Germinal center (tissue), 1 donor: ENCODE measurements at places on chromosomes 2 and 18.

DNA sequence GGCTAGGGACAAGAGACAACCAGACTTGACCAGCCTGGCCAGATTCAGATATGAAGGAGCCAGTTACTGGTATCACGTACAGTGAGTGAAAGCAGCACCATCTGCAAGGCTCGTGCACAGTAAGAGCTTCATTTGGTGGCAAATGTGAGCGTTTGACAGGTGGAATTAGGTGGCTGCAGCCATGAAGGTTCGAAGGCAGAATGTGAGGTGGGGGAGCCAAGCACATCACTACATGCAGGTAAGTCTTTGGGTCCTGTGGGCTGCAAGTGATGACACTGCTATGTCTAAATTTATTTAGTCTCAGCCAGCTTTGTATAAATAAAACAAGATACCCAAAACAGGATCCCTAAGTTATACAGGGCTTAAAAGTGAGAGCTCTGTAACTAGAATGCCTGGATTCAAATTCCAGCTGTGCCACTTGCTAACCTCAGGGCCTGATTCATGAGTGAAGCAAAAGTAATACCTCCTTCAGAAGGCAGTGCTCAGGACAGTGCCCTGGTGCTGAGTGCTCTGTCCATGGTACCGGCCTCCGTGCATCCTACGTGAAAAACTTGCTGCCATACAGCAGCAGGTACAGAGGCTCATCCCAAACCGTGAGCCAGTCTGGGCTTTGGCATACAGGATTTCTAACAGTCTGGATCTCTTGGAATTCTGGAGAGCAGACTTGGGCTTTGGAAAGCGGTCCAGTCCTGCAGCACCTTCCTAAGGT is 18.6 kb downstream of the DDX18 start:
- DNase-seq, result no peak

- no peak for DNase-seq
Observed at GRCh38 chr2:42207826-42208225, 38.7 kb downstream of the EML4 start.

- DNase-seq, result no peak
Observed at GRCh38 chr18:58552896-58553295, 76.0 kb downstream of the ALPK2 start.

GRCh38 chr18:10893196-10893595 is 256.2 kb downstream of the PIEZO2 start:
- no peak for DNase-seq

GRCh38 chr2:67923696-67924095 is 139.1 kb downstream of the C1D start:
- DNase-seq, result no peak

DNA sequence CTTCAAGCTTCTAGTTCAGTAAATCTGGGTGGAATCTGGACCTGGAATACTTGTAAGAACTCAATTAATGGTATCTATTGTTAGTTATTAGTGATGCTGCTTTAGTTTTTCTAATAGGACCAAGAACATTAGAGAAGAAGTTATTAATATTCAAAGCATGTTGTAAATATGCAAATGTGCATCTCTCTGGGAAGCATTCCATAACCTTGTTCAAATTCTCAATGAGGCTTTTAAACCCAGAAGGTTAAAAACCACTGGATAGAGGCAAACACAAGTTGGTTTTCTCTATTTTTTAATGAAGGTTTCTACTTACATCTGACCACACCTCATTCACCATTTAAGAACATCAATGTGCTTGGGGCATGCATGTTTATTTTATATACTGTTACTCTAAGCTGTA is 16.1 kb upstream of the ACVR1C start:
- no peak for DNase-seq

- DNase-seq, result no peak
Observed at GRCh38 chr2:196322973-196323810, 151.8 kb upstream of the STK17B start.

- DNase-seq, result peak; percentile 13
Observed at GRCh38 chr2:72325592-72326422, 178.1 kb upstream of the CYP26B1 start.

DNA sequence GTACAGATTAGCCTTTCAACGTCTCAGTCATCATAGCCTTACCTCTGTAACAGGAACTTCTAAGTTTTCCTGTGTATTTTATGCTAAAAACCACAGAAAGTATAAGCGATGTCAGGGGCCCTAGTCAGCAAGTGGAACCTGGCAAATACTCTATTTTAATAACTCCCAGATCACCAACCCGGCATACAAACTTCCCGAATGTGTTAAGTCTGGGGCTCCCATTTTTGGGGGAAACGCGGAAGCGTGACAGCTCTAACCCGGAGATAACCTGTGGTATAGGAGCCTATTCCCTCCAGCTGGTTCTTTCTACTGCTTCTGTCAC is 574 bp downstream of the NIFK start:
- no peak for DNase-seq

GRCh38 chr2:69501301-69501700 is 64.1 kb upstream of the NFU1 start:
- no peak for DNase-seq

DNA sequence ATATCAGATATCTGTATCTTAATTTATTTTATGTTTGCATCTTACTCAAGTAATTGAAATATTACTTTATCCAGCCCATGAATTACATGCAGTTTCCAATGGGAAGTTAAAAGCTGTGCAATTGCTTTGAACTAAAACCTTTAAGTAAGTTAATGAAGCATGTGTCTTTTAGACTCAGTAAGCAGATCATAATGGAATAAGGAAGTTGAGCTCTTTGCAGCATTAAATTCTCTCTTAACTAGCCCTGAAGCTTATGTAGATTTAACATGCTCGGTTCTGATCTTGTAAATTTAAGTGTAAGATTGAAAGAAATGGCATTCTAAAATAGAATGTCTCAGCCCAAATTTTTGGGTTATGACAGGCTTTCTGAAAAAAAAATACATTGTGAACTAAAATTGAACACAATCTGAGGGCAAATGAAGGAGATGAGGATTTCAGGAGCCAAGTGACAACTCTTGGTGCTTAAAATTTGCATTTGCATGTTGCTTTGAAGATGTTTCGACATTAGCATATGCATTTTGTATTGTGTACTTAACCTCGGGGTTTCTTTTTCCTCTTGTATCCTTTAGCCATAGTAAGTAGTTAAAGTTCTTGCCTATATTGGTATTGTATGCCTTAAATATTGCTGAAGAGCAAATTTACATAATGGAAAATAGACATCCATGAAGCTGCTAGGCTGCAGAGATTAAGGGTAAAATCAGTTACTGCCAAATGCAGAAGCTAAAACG is 297.8 kb upstream of the KCNJ3 start:
- DNase-seq, result no peak

DNA sequence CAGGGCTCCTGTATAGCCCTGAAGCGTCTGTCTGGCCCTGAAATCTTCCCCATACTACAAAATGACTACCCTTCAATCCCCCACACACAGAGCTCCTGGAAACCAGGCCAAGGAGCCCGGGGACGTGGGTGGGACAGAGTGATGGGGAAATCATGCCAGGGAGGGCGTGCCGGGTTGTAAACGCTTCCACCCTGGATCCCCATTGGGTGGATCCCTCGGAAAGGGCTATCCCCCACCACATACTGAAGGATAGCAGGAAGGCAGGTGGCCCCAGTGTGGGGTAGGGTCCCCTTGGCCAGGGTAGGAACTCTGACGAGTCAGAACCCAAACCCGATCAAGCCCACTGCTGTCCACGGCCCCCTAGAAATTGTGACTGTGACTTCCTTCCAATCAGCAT is 91.7 kb downstream of the INHBB start:
- no peak for DNase-seq

GRCh38 chr2:26764906-26765305 is 822 bp downstream of the SLC35F6 start:
- no peak for DNase-seq

DNA sequence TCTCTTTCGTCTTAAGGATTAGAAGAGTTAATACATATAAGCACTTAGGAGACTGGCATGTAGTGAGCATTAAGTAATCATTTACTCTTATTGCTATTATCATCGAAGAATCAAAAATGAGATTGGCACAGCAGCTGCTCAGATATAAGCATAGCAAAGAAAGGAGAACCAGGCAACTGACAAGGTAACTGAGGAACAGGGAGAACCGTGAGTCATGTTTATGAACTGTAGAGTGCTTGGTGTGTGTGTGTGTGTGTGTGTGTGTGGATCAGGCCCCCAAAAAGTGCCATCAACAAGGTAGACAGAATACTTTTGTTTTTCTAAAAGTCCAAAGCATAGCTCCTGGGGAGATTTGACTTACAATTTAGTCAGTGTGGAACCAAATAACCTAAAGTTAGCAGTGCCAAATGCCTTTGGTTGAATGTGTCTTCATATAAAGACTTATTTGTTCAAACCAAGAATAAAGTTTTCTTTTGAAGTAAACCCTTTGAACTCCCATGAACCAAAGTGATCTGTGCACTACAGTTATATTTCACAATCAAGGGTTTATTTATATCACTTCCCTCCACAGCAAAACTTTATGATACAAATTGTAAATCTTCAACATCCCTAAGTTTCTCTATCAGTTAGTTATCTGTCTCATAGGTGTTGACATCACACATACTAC is 660.6 kb downstream of the NYAP2 start:
- DNase-seq, result no peak

- peak; percentile 68 for DNase-seq
Observed at GRCh38 chr18:596288-596881, 403 bp upstream of the CLUL1 start.

GRCh38 chr2:45168711-45169338 is 159.6 kb upstream of the SIX2 start:
- peak; percentile 30 for DNase-seq

- no peak for DNase-seq
Observed at GRCh38 chr18:25177631-25178030, 174.3 kb downstream of the ZNF521 start.

GRCh38 chr2:237281836-237282306 is 132.1 kb downstream of the COL6A3 start:
- no peak for DNase-seq

- no peak for DNase-seq
Observed at GRCh38 chr2:59905731-59906130, 647.7 kb downstream of the BCL11A start.

- no peak for DNase-seq
Observed at GRCh38 chr18:3104190-3105054, 91.5 kb upstream of the LPIN2 start.

- DNase-seq, result peak; percentile 41
Observed at GRCh38 chr2:40451918-40452605, at the start of gene SLC8A1. Gene SLC8A1, minus strand, starts transcription at chr2:40452090.

DNA sequence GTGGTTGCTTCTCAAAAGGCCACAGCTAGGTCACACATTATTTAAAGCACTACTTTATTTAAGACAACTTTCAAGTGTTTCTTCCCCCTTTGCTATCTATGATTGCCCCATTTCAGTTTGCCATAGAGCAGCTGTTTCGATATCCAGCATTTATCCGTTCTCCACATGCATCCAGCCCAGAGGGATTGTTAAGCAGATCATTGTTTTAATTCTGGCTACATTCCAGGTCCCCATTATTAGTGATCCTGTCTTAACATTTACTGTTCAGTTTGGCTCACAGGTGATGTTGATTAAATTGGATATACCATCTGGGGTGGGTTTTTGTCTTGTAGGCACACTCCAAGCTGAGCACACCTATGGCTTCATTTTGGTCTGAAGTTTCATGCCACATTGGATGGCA is 638.7 kb downstream of the ZEB2 start:
- no peak for DNase-seq

DNA sequence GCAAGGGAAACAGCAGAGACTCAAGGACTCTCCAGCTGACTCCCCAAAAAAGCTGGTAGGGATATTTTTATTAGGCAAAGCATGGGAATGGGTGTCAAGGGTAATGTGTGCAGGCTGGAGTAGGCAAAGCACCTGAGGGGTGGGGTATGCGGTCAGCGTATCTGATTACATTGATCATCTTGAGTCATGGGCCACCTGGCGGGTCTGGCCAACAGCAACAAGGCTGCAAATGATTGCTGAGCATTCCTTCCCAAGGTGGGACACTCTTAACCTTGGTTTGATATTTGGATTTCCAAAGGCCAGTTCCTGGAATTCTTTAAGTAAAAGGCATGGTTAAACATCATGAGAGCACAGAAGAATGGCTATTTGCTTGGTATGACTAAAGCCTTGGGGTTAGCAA is 32.6 kb upstream of the CCBE1 start:
- DNase-seq, result no peak

DNA sequence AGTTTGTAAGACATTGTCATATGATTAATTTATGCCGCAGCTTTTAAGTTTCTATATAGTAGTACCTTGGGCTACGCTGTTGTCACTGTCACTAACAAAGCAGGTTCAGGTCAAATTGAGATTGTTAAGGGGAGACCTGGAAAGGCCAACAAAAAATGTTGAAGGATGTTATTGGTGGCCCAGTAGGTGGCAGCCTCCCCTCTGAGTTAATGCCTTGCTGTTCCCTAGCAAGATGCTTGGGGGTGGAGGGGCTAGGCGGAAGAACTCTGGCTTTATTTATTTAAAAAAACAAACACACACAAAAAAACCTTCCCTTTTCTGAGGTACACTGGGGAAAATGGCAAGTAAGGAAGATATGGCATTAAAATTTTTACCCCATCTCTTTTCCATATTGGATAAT is 128.3 kb upstream of the ATP5MC3 start:
- DNase-seq, result peak; percentile 11

DNA sequence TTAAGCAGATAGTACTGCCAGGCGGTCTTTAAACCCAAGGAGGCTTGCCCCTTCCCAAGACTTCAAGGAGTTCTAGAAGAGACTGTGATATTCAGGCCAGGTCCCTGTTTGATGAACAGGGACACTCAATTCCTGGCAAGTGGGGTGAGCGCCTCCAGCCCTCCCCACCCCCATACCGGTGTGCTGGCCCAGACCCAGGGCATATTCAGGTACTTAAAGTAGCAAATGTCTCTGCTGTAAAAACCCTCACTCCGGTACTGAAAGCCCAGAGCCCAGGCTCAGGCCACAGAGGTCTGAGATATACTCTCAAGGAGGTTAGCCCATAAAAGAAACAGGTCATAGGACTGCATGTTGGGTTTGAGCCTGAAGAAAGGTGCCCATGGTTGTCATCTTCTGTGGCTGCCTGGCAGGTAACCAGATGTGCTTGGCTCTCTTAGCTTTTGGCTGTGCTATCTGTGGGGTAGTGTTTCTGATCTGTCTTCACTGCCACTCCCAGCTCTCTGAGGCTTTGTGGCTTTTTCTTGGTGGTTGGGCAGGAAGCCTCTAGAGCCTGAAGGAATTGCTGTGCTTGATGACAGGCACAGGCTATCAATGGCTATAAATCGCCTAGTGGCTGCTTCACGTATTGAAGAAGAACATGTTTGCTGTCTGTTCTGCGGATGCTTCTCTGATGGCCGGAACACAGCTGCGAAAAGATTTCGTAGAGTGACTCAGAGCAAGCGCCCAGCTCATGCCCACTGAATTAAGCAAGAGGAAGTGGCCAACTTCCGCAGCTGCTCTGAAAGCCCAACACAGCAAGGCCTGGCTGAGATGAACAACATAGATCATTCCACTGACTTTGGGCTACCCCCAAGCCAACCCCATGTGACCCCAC is 63.3 kb upstream of the ALPP start:
- DNase-seq, result peak; percentile 61

DNA sequence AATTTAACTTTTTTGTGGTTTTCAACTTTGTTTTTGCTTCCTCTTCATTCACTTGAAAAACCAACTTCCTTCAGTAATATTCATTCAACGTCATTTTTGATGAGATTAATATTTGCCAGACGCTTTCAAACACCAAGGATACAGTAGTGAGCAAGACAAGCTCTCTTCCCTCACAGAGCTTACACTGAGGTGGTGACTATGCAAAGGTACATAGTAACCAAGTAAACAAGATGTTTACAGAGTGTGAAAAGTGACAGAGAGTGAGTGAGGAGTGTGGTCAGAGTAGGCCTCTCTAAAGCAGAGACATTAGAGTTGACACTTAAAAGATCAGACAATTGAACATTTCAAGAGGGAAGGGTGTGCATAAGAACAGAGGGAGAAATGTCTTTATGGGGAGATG is 155.5 kb downstream of the TMEM247 start:
- DNase-seq, result no peak
